ENCODE measurements at places on chromosomes 12 and 14.

- no peak for DNase-seq
Observed at GRCh38 chr12:123761841-123762714, at the start of gene DNAH10. Gene DNAH10, plus strand, starts transcription at chr12:123762301. Its CDS starts 36 bp downstream, at chr12:123762337.

DNA sequence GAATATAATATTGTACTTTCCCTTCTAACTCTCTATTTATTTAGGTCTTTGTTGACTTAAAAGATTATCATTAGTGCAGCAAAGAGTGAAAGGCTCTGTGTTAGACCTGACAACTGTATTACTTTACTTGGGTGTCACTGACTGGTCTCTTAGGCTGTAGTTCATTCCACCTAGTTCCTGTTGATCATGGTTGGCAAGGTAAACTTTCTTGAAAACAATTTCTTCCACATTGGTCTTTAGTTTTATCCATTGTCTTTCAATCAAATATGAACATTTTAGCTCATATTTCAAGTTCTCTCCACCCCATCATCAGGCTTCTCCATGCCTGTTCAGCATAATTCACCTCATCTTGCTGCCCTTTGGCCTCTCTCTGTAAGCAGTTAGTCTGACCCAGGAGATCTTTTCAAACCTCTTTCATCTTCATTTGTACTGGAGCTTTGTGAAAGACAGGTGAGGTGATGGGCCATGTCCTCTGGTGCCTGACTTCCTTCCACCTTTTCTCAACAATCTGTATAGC lies 32.1 kb upstream of the PPM1H start:
- DNase-seq = no peak

DNA sequence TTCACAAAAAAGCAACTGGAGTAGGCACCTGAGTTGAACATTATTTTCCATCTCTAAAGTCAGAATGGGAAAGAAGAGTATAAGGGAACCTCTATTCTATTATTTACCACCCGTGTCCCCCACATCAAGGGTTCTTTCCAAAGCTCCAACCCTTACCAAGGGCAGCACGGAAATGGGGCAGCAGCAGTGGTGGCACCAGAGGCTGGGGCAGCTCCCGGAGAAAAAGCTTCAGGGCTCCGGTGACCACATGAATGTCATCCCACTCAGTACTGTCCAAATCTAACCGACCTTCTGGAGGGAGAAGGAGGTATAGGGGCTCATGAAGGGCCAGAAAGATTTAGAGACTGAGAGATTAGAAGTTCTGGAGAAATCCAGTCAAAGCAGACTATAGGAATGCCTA lies 5.8 kb downstream of the ARHGAP9 start:
- no peak for DNase-seq

DNA sequence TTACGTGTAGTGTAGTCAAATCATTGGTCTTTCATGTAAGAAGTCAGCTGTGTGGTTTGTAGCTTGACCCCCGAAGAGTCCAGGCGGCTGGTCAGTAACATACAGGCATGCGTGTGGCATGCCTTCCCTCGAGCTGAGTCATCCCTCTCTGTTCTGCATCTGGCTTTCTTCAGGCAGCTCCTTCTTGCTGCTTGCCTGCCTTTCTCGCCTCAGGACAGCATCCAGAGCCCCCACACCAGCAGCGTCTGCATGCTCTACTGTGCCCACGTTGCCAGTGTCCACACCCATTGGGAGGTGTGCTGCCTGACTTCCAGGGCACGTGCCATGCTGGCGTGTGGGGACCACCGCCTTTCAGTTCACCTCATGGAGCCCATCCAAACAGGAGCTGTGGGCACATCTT lies 96.8 kb downstream of the EP400 start:
- peak; percentile 82 for DNase-seq

GRCh38 chr14:65920996-65921395 lies 508.5 kb downstream of the FUT8 start:
- DNase-seq = no peak

- DNase-seq = no peak
Observed at GRCh38 chr12:96441816-96442215, 41.6 kb upstream of the CDK17 start.

- no peak for DNase-seq
Observed at GRCh38 chr12:4386801-4387200, 7.3 kb upstream of the FGF23 start.

- peak; percentile 50 for DNase-seq
Observed at GRCh38 chr12:63915105-63915800, 70.8 kb downstream of the SRGAP1 start.

DNA sequence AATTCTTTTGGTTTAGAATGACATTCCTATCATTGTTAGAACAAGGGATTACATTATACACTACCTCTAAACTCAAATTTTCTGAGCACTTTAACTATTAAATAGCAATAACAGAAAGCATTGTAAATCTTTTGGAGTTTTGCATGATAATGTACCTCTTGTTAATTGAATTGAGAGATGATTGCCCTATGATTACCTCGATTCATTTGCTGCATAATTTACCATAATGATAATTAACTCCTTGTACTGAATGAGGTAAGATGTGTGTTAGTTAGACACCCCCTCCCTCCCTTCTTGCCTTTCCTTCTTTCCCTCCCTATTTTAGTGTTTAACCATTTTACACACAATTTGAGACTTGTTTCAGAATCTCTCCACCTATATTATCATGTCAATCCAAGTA lies 469.2 kb downstream of the DIO2 start:
- no peak for DNase-seq

- DNase-seq = no peak
Observed at GRCh38 chr12:94225947-94226630, 77.7 kb downstream of the PLXNC1 start.

DNA sequence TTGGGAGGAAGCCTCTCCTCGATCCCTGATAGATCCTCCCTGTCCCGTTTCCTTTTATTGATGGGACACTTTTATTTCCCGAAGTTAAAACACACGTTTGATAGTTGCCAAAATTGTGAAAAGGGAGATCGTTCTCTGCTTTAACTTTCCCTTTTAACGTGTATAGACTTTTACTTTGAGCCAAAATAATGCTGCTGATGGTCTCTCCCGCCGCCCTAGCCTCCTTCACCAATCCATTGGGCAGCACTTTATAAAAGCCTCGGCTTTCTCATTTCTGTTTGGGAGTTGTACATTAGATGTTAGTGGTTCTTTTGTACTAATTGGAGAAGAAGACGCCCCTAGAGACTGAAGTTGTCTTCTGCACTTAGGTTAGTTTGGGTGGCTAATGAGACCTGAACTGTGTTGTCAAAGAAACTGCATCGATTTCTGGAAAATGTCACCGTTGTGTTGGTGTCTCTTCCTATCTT lies 1.4 kb downstream of the TMTC2 start:
- DNase-seq = no peak

DNA sequence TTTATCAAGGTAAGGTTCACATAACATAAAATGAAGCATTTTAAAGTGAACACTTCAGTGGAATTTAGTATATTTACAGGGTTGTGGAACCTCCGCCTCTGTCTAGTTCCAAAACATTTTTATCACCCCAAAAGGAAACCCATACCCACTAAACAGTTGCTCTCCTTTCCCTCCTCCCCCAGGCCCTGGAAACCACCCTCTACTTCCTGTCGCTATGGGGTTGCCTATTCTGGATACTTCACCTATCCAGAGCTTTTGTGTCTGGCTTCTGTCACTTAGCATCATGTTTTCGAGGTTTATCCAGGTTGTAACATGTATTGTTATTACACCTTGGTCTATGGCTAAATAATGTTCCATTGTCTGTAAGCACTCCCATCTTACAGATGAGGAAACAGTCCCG lies 27.7 kb upstream of the ZFP36L1 start:
- no peak for DNase-seq

- peak; percentile 32 for DNase-seq
Observed at GRCh38 chr12:94427501-94428381, 31.9 kb downstream of the CEP83 start.

DNA sequence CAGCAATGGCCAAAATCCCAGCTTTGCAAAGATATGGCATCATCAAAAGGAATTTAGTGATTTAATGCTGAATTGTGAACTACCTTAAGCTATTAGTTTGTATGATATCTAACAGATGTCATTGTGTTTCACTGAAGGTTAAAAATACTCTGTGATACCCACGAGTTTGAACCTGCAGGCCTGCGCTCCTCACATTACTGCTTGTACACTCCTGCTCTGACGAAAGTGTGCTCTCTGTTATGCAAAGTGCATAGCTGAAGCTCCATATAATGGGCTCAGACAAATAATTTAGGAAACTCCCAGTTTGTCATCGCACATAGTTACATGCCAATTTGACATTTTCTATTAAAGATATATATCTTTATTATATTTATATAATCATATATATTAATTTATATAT lies 52.2 kb downstream of the SPPL3 start:
- no peak for DNase-seq

DNA sequence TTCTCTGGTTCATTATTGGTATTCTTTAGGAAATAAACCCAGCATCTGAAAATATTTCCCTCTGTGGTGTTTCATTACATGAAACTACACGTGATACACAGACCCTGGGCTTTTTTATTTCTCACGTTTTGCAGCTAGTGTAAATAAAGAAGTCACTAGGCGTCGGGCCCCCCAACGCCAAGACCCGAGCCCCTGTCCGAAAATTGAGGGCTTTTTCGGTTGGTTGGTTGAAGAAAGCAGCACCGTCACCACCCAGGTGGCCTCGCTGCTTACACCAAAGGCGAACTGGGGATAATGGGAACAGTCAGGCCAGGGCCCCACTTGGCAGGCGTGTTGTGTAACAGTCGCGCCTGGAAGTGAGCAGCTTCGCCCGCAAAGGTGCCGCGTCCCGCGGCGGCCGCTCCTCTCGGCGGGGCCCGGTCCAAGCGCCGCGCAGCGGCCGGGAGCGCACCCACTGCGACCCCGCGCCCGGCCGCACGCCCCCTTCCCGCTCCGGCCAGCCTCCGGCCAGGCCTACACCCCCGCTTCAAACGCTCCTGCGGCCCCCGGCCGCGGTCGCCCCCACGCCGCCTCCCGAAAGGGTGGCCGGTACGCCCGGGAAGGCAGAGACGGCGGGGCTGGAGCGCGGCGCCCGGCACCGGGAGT lies 1.2 kb downstream of the DUSP16 start:
- no peak for DNase-seq

DNA sequence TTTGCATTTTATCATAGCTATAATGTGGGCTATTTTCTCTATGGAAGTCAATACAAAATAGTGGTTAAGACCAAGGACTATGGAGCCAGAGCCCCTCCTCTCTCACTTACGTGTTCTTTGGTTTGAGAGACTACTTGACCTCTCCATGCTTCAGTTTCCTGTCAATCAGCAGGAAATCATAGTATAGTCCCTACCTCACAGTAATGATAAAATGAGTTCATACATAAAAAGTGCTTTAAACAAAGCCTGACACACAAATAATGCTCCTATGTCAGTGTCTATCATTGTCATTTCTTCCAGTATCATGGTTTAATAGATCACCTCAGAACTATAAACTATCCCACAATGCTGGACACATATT lies 90.4 kb downstream of the MED13L start:
- DNase-seq = no peak

DNA sequence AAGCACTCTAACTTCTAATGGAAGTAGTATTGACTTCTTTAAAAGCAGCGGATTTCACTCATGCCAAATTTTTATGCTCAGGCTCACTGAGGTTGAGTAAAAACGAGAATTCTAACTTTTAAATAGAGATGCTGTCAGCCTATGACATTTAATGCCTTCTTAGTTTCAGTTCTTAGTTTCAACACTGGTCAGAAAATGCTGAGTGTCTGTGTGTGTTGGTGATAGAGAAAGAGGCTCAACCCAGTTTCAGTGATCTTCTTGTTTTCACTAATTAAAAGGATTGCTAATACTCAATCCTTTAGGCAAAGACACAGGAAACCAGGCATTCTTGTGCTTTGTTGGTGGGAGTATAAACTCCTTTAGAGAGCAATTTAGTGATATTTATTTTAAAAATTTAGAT lies 31.0 kb downstream of the PEBP1 start:
- DNase-seq = no peak

GRCh38 chr14:34018125-34018524 lies 67.3 kb upstream of the EGLN3 start:
- DNase-seq = no peak

Data from AG09309 (cell line).